ENCODE measurements at places on chromosomes 3 and 15.
A peak's percentile ranks its signal among the peaks of the same experiment; 100 is the strongest.

DNA sequence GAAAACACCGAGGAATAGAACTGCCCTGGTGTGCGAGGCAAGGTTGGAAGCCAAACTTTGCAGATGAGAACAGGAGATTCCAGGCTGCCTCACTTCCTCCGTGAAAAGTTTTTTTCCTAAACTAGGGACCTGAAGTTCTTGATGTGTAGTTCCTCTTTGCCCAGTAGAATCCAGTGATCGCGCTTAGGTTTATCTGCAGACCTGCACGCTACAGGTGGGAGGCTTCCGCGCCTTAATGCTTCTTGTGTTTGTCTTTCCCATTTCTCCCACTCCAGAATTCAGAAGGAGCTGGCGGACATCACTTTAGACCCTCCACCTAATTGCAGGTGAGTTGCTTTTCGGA lies 5.4 kb downstream of the UBE2E1 start:
- DNase-seq: peak; percentile 35

DNA sequence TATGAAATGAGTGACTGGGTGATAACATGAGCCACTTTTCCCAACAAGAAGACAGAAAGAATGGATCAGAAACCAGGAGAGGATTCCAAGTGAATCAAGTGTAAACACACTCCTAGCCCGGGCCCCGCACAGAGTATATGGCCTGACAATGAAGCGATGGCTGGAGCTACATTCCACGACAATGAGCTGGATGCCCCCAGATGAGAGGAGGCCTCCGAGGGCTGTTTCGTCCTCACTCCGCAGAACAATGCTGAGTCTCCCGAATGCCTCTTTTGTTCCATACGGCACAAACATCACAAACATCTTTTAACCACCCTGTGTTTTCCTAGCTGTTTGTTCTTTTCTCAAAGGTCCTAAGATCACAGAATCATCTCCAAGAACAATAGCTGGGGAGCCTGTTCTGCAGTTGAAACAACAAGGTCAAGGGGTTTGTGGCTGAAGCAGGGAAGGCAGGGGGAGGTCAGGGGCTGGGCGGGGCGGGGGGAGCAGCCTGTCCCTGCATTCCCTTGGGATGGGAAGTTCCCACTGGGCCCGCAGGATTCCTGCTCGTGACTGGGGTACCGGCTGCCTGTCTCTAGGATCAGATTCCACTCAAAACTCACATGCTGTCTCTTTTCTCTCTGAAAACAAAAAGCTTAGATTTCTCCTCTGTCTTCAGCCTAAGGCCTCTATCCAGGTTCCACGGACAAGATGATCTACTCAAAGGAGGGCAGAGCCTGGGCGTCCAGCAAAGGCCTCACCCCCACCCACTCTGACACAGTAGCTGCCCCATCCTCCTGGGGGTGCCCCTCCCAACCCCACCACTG lies 151.3 kb downstream of the XXYLT1 start:
- no peak for DNase-seq

DNA sequence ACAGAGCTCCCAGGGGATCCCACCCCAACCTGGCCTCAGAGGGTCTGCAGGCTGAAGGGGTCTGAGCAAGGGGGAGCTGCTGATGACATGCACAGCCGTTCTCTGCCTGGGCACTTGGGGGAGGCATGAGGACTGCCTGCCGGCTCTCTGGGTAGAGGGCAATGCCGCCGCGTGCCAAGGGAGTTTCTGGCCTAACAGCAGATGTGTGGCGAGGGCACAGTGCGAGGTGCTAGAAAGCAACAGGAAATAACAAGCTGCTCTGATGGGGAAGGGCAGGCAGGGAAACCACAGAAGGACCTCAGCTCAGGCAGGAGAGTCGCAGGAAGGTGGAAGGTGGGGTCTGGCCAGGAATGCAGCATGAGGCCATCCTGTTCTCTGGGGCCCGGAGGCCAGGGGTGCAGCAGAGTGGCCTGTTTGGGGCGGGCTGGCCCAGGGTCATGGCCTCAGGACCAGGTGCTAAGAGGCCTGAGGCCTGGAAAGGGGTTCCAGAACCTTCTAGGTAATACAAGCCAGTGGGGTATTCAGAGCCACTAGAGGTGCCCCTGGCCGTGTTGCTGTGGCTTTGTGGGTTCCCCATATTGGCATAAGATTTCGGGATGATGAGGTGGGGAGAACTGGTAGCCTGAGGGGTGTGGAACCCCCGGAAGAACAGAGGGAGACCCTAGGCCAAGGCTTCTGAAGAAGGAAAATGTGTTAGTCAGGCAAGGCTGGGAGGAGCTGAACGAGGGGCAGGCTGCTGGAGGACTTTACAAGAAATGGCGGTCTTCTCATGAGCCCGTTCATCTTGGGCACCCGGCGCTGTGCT lies 41.2 kb downstream of the RGMA start:
- no peak for DNase-seq

- DNase-seq: no peak
Observed at GRCh38 chr15:38145651-38146111, 107.0 kb upstream of the SPRED1 start.

- no peak for DNase-seq
Observed at GRCh38 chr3:25707268-25707926, 42.7 kb upstream of the TOP2B start.

- no peak for DNase-seq
Observed at GRCh38 chr3:14317057-14317553, 85.3 kb upstream of the SLC6A6 start.

Data from NCI-H1105 treated with DMSO at 0.1 percent for 48 hours (cell line).